ENCODE measurements at places on chromosomes 7 and 10.

DNA sequence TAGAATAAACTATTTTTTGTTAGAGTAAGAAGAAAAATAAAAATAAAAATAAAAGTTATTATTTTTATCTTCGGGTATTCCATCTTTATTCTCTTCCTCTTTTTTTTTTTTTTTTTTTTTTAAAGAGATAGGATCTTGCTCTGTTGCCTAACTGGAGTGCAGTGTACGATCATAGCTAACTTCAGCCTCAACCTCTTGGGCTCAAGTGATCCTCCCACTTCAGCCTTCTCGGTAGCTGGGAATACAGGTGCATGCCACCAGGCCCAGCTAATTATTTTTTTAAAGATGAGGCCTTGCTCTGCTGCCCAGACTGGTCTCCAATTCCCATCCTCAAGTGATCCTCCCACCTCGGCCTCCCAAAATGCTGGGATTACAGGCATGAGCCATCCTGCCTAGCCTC, 15.4 kb downstream of the STAM start:
- no peak for DNase-seq

- DNase-seq, result no peak
Measured at GRCh38 chr10:14171336-14171735, 159.4 kb downstream of the FRMD4A start.

DNA sequence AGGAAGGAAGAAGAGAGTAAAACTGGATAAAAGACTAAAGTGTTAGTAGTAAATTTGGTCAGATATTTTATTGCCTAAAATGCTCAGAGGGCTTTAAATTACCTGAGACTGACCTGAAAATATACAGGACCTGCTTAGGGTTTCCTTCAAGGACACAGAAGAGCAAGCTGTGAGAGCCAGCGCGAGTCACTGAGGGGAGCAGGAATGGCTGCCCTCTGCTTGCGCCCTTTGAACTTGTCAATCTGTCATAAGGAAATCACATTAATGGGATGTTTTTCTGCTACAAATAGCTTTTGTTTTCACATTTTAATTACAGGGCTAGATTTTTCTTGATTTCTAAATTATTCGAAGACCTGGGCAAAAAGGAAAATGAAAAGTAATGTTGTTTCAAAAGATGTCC, 26.9 kb downstream of the DNAJB9 start:
- no peak for DNase-seq

GRCh38 chr7:155590215-155591018, 44.1 kb upstream of the CNPY1 start:
- DNase-seq, result no peak

DNA sequence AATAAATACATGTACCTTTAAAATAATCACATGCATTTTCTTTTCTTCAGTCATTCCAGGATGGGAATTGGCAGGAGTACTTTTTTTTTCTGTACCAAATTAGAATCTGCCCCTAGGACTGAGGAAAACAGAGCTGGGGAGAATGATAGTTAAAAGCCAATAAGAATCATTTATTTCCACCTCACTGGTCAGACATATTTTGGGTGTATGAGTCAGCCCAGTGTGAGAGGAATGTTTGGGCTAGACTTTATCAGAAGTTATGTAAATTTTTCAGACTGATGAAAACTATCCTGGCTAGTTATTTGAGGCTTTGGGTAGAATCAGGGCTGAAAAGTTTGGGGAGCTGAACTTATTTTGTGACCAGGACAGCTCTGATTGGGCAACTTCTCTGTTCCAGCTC, 303.1 kb upstream of the NPSR1 start:
- DNase-seq, result peak; percentile 36

DNA sequence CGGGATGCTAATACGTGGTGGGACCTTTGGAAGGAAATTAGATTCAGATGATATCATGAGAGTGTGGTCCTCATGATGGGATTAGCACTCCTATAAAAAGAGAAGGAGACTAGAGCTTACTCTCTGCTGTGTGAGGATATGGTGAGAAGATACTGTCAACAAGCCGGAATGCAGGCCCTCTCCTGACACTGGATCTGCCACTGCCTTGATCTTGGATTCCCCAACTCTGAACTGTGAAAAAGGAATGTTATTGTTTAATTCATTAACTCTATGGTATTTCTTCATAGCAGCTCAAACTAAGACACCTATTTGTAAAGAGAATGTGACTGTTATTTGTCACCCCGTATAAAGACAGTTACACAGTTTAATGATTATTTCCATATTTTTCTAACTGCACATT, 1227.5 kb upstream of the C7orf33 start:
- DNase-seq, result no peak

- DNase-seq, result no peak
Measured at GRCh38 chr7:156650042-156650441, 9.5 kb downstream of the RNF32 start.

DNA sequence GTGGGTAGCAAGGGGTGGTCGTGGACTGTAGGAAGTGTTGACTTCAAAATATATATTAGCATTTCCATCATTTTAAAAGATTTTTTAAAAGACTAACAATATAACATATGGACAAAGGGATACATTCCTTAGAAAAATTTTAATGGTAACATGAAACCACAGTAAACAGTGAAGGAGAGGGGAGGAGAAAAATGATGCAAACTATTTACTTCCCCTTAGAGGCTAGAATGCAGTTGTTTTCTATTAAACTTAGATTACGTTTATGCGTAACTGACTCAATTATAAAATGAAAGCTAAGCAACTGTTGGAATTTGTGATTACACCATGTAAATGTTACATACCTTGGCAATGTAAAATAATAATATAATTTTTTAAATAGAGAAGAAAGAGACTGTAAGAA, 41.3 kb downstream of the CALD1 start:
- no peak for DNase-seq

GRCh38 chr7:37323966-37324365, 124.7 kb downstream of the ELMO1 start:
- no peak for DNase-seq

- peak; percentile 4 for DNase-seq
Measured at GRCh38 chr7:102836191-102836919, 76.4 kb upstream of the LRRC17 start.

DNA sequence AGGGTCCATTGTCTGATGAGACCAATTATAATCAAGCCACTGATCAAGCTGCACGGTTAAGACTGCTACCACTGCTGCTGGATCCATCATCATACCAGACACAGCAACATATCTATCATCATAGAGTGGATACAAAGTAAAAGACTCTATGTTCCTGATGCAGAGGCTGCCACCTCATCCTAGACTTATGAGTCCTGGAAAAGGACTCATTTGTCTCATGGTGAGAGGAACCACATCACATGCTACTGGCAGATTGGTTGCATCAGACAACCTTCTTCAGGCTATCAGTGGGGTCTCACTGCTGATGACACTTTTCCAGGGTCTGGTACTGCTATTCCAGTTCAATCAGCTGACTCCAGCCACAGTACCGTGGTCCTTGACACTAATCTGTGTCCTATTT, 79.0 kb downstream of the ABI1 start:
- DNase-seq, result no peak

DNA sequence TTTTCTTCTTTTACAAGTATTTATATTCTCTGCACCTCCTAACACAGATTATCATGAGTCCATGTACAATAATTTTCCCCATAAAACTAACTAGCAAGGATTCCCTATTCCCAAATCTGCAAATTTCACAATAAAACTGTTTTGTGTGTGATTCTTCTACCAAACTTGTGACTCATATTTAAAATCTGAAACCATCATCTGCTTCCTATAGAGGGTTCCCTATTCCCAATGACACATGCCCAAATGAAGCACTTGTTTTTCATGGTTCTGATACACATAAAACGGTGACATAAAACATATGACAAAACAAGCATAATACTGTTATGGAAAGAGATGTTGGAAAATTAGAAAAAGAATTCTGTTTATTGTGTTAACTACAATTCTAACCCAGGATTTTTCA, 657.6 kb downstream of the PARD3 start:
- no peak for DNase-seq

- DNase-seq, result no peak
Measured at GRCh38 chr7:7408001-7408770, 127.5 kb downstream of the COL28A1 start.

GRCh38 chr7:152894295-152895170, 135.0 kb downstream of the ACTR3B start:
- no peak for DNase-seq

GRCh38 chr10:48474765-48475365, 130.0 kb downstream of the ARHGAP22 start:
- no peak for DNase-seq

GRCh38 chr7:97187067-97187466, 69.6 kb downstream of the SDHAF3 start:
- DNase-seq, result no peak

GRCh38 chr7:44454348-44454747, 36.1 kb downstream of the NUDCD3 start:
- no peak for DNase-seq

- peak; percentile 75 for DNase-seq
Measured at GRCh38 chr7:30181211-30181610, 46.4 kb downstream of the MTURN start.

DNA sequence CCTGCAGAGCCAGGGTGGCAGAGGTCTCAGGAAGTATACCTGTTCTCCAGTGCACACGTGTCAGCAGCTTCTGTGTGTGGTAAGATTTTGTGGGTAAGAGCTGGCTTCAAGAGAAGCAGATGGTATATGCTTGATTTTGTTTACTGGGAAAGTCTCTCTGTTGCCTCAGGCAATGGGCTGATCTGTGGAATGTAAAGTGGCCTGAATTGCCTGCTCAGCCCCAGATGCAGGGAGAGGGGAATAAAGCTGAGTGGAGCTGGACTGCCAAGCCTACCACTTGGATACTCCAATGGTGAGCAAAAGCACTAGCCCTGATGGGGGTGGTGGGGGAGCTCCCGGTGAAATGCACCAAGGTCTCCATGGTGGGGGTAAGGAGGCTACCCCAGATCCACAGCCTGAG, 156.1 kb downstream of the WDR11 start:
- no peak for DNase-seq

DNA sequence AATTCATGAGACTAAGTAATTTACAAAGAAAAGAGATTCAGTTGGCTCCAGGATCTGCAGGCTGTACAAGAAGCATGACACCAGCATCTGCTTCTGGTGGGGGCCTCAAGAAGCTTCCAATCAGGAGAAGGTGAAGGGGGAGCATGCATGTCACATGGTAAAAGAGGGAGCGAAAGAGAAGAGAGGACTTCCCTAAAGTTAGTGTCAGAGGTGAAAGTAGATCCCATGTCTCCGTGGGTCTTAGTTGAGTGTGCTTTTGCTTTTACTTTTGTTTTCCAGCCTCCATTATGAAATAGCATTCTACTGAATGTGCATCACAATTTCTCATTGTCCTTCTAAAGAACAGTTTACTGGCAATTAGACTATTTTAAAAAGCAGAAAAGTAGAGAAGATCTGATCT, 213.6 kb upstream of the FZD1 start:
- DNase-seq, result no peak

DNA sequence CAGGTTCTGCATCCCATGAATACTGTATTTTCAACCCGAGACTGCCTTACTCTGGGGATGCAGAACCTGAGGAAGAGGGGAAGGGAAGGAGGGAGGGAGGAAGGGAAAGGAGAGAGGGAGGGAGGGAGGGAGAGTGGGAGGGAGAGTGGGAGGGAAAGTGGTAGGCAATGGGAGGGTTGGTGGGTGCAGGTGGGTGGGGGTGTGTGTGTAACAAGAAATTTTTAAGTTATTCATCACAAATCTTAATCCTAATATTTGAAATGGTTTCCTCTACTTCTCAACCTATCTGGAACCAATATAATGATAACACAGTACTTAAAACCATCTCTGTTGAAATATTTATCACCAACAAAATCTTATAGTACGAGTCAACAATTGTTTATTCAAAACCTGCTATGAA, 68.0 kb downstream of the PDSS1 start:
- no peak for DNase-seq

- no peak for DNase-seq
Measured at GRCh38 chr7:70620333-70621055, 511.4 kb upstream of the GALNT17 start.

DNA sequence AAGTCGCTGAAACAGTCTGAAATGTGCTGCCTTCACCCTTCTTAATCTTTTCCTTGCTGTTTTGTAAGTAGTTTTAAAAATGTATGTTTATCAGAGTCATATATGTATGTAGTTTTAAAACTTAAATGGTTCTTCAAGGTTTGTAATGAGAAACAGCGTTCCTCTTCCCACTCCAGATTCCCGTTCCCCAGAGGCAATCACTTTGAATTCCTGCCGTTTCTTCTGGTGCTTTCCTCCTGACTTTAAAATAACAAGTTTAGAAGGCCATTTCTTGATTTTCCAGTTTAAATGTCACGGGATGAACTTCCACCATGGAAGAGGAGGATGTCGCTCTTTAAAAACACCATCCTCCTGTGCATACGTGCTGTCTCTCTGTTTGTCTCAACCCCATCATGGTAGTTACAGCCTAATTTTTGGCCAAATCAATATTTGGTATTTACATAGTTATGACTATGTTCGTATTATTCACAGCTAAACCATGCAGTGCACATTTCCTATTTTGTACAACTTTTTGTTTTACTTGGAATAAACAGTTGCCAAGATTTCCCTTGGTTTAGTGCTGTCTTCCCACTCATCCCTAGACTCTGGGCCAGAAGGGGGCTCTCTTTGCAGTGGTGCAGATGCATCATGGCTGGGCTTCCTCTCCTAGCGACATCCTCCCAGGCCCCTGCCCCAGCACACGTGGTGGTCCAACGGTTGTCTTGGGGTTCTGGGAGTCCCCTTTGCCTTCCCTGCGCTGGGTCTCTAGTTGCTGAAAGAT, 151.4 kb downstream of the PTPN20 start:
- no peak for DNase-seq

DNA sequence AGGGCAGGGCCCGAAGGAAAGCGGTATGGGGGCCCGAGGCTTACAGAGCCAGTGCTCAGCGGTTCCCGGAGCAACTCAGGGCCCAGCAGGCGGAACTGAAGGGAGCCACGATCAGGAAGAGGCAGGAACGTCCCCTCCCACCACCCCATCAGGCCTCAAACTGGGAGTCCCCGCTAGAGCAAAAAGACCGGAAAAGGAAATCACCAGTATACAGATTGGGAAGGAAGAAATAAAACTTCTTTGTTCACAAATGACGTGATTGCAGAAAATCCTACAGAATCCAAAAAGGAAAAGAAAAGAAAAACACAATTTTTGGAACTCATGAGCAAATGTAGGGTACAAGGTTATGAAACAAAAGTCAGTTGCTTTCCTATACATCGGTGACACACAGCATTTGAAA, 21.6 kb upstream of the ZFAND2A start:
- no peak for DNase-seq

- no peak for DNase-seq
Measured at GRCh38 chr7:19143881-19144574, 1.2 kb downstream of the FERD3L start.

GRCh38 chr7:33721895-33722294, 183.4 kb upstream of the BMPER start:
- DNase-seq, result no peak

GRCh38 chr10:133072720-133073390, 14.9 kb upstream of the ADGRA1 start:
- DNase-seq, result no peak

GRCh38 chr7:159075563-159076238, 69.0 kb downstream of the VIPR2 start:
- no peak for DNase-seq

DNA sequence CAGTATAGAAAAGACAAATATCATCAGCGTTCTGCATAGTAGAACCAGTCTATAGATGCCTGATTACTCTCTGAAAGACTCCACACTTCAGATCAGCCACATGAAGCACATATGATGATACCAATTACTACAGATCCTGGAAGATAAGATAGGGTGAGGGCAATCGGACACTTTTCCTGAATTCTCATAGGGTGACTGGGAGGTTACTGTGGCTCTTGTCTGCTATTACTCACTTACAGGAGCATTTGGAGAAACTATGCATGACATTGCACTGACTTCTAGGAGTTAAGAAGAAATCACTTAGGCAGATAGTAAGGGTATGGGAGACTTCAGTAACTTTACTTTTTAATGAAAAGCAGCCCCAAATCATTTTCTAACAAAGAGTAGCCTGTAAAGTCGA, 1140.9 kb downstream of the XPNPEP1 start:
- DNase-seq, result no peak

Measured in NCI-H446 (cell line).